ENCODE measurements at places on chromosomes 1 and 21. TPM values are rescaled to one million over a fixed set of nuclear protein-coding genes. Genes with fewer than 3 reads are reported as not detected.

The GBP2 gene
- 279 TPM for total RNA-seq

The BARHL2 gene
- not detected for total RNA-seq

The CELA3A gene
- total RNA-seq, result not detected

The PYGO2 gene
- 27.7 TPM for total RNA-seq

DNA sequence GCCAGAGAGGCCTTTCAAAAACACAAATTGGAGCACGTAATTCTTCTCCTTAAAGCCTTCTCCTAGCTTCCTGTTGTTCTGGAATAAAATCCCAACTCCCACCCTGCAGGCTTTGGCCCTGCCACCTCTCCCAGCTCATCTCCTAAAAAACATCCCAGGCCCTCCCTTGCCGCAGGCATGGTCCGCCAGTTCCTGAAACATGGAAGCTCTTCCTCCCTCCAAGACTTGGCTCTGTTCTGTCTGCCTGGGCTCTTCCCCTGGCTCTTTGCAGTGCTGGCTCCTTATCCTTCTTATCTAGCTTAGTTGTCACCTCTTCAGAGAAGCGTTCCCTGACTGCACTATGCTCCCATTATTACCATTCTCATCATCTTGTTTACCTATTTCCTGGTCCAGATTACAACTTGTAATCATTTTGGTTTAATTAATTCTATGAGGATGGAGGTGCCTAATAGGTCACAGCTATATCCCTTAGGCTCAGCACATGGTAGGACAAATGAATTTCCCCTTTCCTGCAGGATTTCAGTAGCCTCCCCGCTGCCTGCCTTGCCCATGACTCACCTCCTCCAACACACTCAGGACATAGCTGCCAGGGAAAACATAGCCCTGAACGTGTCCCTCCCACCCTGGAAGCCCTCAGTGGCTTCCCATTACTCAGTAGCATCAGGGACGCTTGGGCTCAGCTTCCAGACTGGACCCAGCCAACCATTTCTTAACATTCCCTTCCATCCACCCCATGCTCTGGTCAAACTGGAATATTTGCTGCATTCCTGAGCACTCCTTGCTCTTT lies 15.7 kb upstream of the IGSF21 start:
- DNase-seq, result no peak

DNA sequence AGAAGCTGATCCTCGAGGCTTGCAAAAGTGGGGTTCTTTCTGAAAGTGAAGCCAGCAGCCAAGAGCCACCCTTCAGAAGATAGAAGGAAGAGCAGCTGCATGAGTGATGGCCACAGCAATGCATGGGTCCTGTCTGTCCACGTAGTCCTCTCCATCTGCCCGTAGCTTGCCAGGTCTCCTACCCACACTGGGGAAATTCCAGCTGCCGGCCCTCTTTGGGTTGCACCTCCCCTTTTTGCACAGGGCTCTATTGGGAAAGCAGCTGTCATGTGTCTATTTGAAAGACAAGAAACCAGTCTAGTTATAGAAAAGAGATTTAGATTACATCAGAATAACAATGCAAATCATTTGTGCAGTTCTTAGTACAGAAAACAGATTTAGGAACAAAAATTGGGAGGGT lies 204.4 kb downstream of the GIPC2 start:
- DNase-seq, result no peak

- no peak for DNase-seq
Observed at GRCh38 chr1:163063610-163064009, 5.6 kb upstream of the RGS4 start.

GRCh38 chr21:29056005-29056404 lies 17.4 kb downstream of the CCT8 start:
- DNase-seq, result no peak
